Activated T-helper 1 cell treated with anti-CD3 and anti-CD28 coated beads, Interleukin-2, amount 50 U/mL, for 16 hours (primary cell): ENCODE measurements at places on chromosomes 12 and 14.

GRCh38 chr12:100545092-100545491, 28.4 kb upstream of the GAS2L3 start:
- no peak for DNase-seq

- DNase-seq, result no peak
Measured at GRCh38 chr12:60265741-60266140, 669.9 kb downstream of the SLC16A7 start.

GRCh38 chr14:98542316-98542715, 729.7 kb downstream of the BCL11B start:
- DNase-seq, result no peak

- peak; percentile 8 for DNase-seq
Measured at GRCh38 chr12:119544765-119545625, 48.6 kb upstream of the TMEM233 start.

GRCh38 chr14:39827901-39828655, 395.8 kb upstream of the FBXO33 start:
- DNase-seq, result no peak

DNA sequence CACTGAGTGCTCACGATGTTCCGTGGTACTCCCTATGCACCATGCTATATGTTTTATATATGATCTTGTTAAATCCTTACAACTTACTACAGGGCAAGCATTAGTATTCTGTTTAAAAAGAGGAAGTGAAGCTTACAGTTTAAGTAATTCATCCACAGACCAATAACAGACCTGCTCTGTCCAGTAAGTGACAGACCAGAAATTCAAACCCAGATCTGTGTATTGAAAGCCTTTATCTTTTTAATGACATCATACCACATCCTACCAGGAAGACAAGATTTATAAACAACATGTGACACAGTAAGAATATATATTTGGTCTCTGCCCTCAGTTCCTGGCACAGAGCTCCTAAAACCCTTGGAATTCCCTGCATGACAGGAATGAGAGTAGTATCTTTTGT, 206.5 kb downstream of the STXBP6 start:
- DNase-seq, result no peak

GRCh38 chr12:43797561-43798217, 8.4 kb downstream of the TWF1 start:
- no peak for DNase-seq

DNA sequence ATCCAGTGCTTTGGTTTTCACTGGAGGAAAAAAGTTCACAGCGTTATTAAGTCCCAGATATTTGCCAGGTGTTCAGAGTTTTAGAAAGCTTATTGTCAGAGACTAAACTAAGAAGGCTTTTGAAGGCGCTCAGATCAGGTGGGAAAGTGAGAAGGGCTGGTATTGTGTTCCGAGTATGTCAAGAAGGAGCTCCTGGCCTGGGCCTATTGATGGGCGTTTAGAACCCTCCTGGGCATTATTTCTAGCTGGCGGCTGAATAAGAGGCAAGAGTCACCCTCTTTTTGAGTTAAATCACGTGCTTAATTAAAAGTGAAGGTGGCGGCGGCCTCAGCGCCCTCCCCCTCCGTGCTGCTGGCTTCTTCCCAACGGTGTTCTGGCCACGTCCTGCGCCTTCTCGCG, 20.9 kb upstream of the GNS start:
- DNase-seq, result no peak

- DNase-seq, result no peak
Measured at GRCh38 chr14:74543771-74544438, 50.3 kb downstream of the ISCA2 start.

DNA sequence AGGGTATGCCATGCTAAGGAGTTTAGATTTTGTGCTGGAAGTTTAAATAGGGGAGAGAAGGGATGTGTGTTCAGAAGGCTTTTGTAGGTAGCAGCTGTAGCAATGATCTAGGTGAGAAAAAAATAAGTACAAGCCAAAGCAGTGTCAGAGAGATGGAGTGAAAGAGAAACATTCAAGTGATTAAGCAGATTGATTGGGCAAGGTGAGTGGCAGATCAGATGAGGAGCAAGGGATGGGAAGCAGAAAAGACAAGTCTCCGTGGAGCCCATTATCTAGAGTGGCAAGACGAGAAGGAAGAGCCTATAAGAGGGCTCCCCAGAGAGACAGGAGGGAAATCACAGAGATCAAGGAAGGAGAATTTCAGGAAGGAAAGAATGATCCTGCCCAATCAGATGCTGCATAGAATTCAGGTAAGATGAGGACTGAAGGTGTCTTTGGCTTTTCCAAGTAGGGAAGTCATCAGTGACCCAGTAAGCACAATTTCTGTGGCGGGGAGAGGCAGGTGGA, 133.5 kb downstream of the ETV6 start:
- DNase-seq, result no peak

DNA sequence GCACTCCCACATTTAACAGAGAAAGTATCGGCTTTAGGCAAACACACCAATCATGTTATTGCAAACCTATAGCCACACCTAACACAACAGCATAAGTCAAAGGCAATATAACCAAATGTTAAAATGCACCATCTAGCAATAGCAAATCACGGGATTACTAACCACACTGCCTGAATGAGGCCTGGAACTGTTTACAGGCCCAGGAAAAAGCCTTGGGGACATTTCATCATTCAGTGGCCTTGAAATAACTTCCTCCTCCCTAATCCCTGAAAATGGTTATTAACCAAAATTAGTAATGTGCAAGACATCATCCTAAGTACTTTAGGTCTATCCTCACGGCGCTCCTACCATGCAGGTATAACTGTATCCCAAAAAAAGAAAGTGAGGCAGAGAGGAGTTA, 2.3 kb downstream of the GALC start:
- no peak for DNase-seq

- DNase-seq, result no peak
Measured at GRCh38 chr14:70962935-70963334, 55.7 kb downstream of the PCNX1 start.

DNA sequence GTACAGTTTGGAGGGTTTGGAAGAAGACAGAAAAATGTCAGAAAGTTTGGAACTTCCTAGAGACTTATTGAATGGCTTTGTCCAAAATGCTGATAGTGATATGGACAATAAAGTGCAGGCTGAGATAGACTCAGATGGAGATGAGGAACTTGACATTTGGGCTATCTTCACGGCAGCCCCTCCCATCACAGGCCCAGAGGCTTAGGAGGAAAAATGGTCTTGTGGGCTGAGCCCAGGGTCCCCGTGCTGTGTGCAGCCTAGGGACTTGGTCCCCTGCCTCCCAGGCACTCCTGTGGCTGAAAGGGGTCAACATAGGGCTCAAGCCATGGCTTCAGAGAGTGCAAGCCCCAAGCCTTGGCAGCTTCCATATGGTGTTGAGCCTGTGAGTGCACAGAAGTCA, 79.0 kb downstream of the CMAS start:
- no peak for DNase-seq

GRCh38 chr14:103087343-103087835, 3.4 kb downstream of the LBHD2 start:
- no peak for DNase-seq

GRCh38 chr12:8517971-8518370, 4.7 kb downstream of the CLEC4D start:
- DNase-seq, result no peak

DNA sequence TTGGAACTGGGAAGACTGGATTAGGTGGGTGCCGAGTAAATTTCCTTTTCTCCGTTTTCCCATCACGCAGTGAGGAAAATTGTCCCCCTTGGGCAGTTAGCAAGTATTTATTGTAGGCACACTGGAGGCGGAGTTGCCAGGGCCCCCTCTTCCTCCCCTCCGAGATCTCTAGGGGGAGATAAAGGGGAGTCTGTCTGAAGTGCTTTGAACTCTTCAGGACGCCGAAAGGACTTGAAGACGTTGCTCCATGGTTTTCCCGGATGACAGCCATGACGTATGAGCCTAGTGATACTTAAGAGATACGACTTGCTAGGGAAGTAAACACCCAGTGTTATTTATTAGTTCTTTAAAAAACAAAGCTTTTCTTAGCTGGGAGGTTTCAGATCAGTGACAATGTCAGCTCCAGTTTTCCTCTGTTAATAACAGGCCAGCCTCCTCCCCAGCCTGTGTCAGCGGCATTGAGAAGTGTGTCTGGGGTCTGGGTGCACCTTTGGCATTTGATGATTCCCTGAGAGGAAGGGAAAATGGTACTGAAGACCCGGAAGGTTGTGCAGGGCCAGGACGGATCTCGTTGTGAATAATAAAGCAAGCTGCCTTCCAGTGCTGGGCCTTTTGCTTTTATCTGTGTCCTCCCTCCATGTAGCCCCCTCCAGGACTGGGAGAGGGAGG, 78.7 kb downstream of the TSPAN9 start:
- DNase-seq, result no peak

DNA sequence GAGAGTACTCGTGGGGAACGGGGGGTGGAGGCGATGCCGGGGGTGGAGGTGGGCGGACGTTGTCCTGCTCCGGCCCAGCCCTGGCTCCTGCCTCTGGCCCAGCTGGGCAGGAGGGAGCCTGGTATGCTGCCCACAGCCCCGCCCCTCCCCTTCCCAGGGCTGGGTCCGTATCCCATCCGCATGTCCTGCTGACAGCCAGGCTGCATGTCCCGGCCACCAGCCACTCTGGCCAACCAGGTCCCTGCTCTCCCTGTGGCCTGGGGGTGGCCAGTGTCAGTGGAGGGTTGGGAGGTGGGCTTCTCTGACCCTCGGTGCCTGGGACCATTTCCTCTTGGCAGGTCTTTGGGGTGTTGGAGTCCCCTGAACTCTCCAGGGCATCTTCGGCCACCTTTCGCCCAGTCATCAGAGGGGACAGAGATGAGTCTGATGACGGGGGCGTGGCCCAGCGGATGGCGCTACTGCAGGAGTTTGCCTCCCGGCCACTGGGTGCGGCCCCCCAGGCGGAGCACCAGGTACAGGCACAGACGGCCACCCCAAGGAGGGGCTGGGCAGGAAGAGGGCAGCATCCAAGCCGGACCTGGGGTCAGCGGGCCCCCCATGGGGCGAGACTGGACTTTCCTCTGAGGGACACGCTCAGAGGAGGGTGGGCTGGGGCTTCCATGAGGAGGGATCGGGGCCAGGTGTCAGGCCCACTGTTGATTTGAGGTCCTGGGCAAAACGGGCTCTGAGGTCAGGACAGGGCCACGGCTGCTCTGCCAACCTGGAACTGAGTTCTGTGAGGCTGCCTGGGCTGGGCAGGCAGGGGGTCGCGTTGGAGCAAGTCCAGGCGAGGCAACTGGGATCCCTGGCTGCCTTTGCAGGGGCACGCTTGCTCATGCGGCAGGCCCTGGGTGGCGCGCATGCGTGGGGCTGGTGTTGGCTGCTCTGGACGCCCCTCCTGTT, 20.2 kb downstream of the CEP170B start:
- DNase-seq, result no peak

- no peak for DNase-seq
Measured at GRCh38 chr14:64878837-64879634, 671 bp downstream of the SPTB start.

GRCh38 chr12:105219261-105220028, 16.5 kb downstream of the APPL2 start:
- DNase-seq, result no peak

- DNase-seq, result no peak
Measured at GRCh38 chr12:53613821-53614220, 12.4 kb downstream of the ATF7 start.

- DNase-seq, result no peak
Measured at GRCh38 chr12:103169-103981, 36.8 kb downstream of the IQSEC3 start.

- DNase-seq, result peak; percentile 1
Measured at GRCh38 chr14:96126339-96126782, 78.3 kb upstream of the BDKRB2 start.

DNA sequence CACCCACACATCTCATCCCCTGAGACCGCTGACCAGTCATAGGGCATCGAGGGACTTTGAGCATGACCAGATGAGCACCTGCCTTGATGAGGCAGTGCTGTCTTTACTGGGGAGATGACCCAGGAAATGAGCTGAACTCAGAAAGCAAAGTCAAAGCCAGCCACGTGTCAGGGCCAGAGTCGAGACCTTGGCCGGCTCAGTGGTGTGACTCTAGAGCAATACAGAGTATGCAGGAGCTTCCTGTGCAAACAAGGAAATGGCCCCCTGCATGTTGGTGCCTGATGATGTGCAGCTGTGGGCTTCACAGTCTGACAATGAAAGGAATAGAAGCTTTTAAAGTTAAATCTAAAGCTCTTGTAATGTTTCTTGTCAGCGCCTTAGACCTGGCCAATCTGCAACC, 332.9 kb downstream of the PCNX1 start:
- no peak for DNase-seq

- DNase-seq, result no peak
Measured at GRCh38 chr14:73188501-73188911, 48.8 kb upstream of the PAPLN start.

DNA sequence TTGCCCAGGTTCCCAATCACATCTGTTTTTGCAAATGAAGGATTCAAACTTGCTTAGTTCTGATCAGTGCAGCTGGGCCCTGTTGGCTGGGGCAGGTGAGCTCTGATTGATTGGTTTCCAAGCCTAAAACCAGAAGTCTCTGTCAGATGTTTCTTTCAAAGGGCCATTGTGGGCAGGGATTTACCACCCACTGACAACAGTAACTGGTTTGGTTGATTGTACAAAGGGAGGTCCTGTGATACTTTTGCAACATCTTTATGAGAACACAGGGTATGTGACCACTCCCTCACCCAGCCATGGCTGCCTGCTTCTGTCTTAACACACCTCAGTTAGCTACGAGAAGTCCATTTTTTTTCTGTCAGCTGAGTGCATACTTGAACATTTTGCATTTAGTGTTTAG, 184.1 kb downstream of the FLRT2 start:
- no peak for DNase-seq

DNA sequence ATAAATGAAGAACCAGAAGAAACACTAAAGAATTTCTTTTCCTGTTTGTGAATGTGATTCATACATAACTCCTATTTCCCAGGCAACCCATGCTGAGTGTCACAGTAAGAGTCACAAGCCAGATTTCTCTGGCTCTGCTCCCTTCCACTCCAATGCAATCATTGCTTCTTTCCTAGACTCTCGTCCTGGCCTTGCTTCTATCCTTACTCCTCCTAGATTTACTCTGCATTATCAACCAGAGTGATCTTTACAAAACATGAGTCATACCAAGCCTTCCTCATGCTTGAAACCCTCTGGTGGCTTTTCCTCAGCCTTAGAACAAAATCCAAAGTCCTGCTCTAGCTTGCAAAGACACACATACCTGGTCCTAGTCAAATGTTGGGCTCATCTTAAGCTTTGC, 13.3 kb downstream of the IL22 start:
- no peak for DNase-seq

GRCh38 chr12:76010732-76011458, 20.7 kb downstream of the PHLDA1 start:
- DNase-seq, result no peak

GRCh38 chr12:28177461-28177860, 12.8 kb upstream of the CCDC91 start:
- no peak for DNase-seq
